Common myeloid progenitor, CD34-positive (primary cell): ENCODE measurements at places on chromosomes 3 and 15.

GRCh38 chr3:127694467-127695215 is 21.9 kb downstream of the ABTB1 start:
- peak; percentile 40 for DNase-seq

DNA sequence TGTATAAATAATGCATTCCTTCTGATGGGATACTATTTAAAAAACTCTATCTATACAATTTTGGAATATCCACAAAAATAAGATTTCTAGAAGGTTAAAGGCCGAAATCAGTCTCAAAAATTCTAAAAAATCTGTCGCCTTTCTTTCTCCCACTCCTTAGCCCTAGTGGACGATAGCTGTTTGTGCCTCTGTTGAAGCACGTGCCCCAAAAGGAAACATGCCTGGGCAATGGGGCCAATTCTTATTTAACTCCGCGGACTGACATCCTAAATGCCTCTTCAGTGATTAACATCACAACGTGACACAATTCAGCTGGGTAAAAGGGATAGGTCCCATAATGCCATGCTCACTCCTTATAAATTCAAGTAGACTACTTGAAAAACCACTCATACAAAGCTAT is 65.1 kb downstream of the GAP43 start:
- DNase-seq = no peak

DNA sequence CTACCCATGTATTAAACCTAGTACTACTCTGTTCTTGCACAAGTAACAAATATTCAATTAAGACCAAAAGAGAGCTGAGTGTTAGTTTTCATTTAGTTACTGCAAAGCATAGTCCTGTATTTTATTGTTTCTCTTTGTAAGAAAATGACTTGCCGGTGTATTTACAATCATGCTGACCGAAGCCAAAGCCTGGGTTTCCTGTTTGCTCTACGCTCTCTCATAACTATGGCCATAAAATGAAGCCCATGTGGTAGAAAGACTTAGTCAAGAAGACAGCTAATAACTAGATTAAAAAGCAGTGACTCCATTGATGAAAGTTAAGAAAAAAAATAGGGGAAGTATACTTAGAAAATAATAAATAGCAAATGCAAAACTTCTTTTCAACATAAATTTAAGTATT is 479.9 kb downstream of the CNTN4 start:
- no peak for DNase-seq

DNA sequence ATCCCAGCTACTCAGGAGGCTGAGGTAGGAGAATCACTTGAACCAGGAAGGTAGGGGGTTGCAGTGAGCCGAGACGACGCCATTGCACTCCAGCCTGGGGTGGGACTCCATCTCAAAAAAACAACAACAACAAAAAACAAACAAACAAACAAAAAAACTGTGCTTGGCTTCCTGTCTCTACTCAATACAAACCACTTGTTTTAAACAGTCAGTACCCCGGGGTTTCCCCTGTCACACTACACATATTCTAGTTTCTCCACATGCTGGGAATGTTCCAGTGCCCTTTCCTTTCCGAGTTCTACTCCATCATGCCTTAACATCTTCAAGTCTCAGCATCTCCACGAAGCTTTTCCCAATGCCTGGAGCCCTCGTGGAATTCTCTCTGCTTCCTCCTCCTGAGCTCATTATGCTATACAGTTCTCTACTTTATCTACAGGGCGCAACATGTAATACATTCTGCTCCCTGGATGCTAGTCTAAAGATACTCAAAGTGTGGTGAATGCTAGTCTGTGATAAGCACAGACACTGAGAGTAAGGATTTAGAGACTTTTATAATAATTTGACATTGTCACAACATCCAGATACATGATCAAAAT is 7.8 kb downstream of the EMC3 start:
- DNase-seq = no peak

DNA sequence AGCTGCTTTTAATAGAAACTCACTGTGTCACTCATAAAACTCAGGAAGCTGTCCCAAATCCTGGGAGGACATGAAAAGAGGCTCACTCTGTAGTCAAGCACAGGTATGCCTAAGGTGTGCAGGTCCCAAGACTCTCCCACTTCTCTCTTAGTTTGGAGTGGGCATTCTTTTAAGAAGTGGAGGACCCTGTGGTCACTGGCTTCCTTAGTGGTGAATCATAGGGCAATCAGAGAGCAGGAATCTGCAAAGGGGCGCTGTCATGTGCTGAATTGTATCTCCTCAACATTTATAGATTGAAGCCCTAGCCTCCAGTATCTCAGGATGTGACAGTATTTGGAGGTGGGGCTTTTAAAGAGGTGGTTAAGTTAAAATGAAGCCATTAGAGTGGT is 47.2 kb upstream of the ZBTB38 start:
- DNase-seq = peak; percentile 15
